RWPE2 (cell line): ENCODE measurements at places on chromosomes 4 and X.

- DNase-seq: no peak
Observed at GRCh38 chr4:53645108-53645507, 53.8 kb upstream of the LNX1 start.

- DNase-seq: no peak
Observed at GRCh38 chr4:80305466-80305865, 30.1 kb upstream of the CFAP299 start.

DNA sequence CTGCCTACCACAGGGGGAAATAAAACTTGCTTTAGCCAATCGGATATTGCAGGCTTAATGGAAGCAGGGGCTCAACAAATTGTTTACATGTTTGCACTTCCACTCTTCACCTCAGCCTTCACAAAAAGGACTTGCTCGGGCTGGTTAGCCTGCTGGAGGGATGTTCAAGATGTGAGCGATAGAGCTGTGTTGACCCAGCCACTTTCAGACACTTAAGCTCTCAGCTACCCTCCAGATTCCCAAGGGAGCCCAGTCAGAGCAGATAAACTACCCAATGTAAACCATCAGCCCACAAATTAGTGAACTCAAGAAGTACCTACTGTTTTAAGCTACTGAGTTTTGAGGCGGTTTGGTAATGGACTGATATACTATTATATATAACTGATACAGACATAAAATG lies 508.4 kb upstream of the FTHL17 start:
- DNase-seq: no peak

DNA sequence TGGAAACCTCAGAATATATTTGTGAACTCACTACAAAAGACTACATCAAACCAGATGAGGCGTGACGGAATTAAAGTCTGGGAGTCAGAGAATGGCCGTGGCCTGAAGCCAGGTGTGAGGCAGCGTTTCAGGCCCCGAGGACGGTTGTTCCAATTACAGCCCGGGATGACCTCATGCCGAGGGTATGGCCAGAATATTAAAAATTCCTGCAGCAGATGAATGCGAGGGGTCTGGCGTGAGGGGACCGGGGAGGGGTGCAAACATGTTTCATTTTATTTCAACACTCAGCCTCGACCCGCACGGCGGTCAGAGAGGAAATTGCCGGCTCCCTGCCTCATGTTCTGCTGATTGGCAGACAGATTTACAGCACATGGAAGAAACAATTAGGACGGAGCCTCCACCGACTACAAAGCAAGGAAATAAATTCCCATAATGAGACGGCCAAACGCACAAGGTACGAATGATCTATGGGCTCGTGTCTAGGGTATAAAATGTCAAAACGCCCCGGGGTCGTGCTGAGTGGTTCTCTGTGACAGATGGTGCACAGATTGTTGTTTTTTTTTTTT lies 289.7 kb downstream of the SHOX start:
- no peak for DNase-seq

GRCh38 chr4:24236532-24236931 lies 346.7 kb upstream of the PPARGC1A start:
- no peak for DNase-seq

DNA sequence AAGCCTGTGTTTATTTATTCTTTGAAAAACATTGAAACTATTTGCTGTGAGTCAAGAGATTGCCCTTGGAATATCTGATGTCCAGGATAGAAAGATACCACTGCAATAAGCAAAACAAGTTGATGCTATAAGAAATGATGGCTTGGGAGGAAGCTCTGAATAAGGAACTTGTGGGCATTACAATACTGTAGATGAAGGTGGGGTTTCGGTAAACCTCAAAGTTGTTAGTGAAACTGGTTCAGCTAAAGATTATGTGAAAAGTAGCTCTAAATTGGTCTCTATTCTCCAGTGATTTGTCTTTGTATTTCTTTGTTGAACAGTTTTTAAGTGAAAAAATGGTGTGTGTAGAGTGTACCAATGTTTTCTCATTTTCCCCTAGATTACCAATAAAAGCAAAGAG lies 128.7 kb downstream of the AKAP4 start:
- DNase-seq: no peak

GRCh38 chr4:112704991-112705845 lies 68.3 kb downstream of the LARP7 start:
- DNase-seq: peak; percentile 59

DNA sequence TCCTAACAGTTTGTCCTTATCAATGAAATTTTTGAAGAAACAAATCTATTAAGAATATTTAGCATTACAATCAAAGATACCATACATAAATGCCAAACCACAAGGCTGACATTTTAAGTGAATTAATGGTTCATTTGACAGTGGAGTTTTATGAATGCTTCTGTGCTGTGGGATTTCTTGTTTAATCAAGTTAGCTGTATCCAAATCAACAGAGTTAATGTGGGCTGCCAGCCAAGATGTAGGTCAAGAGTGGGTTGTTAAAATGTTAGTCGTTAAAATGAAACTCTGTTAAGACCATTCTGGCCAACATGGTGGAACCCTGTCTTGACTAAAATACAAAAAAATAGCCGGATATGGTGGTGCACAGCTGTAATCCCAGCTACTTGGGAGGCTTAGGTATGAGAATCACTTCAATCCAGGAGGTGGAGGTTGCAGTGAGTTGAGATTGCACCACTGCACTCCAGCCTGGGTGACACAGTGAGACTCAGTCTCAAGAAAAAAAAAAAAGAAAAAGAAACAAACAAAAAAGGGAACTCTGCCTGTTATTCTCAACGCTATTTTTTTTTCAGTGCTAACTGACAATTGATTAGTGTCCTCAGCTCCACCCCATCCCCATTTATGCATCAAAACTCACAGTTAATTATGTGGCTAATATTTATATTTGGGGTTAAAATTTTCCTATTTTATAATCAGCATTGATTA lies 20.2 kb downstream of the GPAT3 start:
- no peak for DNase-seq

DNA sequence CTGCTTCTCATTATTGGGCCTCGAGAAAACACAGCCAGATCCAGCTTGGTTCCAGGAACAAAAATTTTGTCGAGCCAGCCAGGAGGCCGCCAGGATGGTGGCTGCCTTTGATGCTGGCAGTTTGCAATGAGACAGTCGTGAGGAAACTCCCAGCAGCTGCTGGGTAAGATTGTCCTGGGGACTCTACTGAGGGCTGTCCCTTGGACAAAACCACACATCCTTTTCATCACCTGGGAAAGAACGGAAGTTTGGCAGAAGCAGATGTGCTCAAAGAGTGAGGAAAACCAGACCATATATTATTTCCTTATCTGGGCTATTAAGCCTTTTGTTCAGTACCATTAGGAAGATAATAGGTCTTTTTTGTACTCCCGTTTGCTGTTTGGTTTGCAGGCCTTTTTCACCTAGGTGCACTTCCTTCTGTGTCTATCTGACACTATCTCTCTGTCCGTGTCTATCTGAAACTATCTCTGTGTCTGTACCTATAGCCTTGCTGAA lies 13.4 kb upstream of the PAPSS1 start:
- no peak for DNase-seq

- peak; percentile 87 for DNase-seq
Observed at GRCh38 chrX:41923211-41923977, at the start of gene CASK. CASK (minus strand) TSS chrX:41923554; CDS start chrX:41922988, 566 bp downstream.

- DNase-seq: no peak
Observed at GRCh38 chrX:28586286-28586685, 960 bp upstream of the IL1RAPL1 start.

DNA sequence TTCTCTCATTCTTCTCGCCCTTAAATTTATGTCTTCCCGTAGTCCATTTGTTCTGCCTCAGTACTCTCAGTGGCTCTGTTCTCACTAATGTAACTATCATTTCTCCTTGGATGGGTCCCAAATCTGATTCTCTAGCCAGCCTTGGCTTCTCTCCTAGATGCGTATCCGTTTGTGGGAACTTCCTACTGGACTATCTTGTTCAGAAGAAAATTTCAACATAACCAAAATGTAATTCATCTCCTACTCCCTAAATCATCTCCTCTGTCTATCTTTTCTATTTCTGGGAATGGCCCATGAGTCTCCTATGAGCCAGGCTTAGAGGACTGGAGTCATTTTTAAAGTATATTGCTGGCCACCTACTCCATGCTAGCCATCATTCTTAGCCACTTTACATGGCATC lies 4.4 kb upstream of the C4orf36 start:
- no peak for DNase-seq

DNA sequence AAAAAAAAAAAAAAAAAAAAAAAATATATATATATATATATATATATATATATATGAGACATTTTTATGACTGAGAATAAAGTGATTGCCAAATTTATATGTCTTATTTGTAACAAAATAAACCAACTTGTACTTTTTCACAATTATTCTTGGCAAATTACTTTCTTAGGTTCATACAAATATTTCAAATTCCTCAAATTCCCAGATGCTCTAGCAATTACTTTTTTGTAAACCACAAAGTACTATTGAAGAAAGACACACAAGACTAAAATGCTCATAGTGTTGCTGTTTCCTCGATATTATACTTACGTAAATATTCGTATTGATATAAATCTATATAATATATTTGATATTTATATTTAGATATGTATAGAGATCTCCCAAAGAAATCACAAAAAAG lies 390.0 kb downstream of the FAT4 start:
- DNase-seq: no peak

GRCh38 chrX:135520022-135520552 lies 373 bp upstream of the INTS6L start:
- no peak for DNase-seq

DNA sequence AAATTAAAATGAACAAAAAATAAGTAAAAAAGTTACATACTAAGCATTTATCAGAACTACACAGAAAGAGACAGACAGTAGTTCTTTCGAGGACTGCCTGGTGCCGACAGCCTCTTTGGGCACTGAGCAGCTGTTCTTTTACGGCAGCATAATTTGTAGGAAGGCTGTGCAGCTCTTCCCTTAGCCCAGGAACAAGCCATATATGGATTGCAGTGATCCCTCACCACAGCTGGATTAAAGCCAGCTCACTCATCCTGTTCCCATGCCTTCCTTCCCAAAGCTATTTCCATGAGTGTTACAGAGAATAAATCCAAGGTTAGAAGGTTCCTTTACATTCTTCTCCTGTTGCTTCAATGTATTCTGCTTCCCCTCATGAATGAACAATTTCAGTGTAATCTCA lies 71.7 kb downstream of the DDX60L start:
- peak; percentile 77 for DNase-seq

DNA sequence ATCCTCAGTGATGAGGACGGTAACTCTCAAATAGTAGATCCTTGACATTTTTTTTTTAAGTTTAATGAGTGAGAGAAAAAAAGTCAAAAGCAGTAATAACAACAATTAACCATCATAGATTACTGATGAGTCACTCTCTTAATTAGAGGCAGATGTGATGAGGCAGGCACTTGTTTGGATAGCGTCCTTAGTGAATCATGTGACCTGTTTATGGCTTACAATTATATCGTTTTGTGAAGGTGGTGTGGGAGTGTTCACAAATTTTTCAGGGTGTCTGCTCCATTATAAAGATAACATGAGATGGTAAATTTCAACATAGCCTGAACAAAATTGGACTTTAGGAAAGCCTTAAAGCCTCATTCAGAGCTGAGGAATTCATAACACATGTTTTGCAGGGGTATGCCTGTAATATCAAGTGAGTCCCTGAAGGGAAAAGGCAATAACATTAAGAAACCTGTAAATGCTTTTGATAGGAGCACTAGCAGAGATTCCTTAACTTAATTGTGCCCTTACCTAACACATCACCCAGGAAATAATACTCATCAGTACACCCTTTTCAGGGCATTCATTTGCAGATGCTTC lies 51.9 kb upstream of the XIAP start:
- no peak for DNase-seq

- no peak for DNase-seq
Observed at GRCh38 chr4:68891678-68892077, 59.9 kb downstream of the UGT2A3 start.

GRCh38 chr4:75035321-75035720 lies 102.4 kb downstream of the PARM1 start:
- no peak for DNase-seq

GRCh38 chrX:144637731-144638130 lies 609.6 kb upstream of the SPANXN1 start:
- DNase-seq: no peak

DNA sequence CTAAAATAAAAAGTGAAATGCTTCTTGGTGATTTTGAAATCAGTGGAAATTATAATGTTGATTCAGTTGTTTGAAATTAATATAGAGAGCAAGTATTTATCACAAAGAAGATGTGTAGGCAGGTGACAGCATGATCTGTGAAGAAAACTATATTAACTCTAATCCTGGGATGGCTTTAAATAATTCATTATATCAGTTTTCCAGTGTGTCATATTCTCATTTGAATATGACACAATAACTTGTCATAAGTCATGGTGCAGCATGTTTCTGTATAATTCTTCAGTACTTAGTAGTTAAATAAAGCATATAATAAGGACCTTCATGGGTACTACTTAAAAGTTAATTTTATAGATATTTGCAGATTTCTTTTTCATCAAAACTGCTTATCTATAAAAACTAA lies 573.6 kb downstream of the INPP4B start:
- DNase-seq: no peak

GRCh38 chr4:6566391-6567190 lies 8.4 kb upstream of the MAN2B2 start:
- DNase-seq: no peak

GRCh38 chr4:148196164-148196563 lies 246.1 kb downstream of the NR3C2 start:
- DNase-seq: no peak

- no peak for DNase-seq
Observed at GRCh38 chrX:46649421-46650260, 76.1 kb downstream of the CHST7 start.

DNA sequence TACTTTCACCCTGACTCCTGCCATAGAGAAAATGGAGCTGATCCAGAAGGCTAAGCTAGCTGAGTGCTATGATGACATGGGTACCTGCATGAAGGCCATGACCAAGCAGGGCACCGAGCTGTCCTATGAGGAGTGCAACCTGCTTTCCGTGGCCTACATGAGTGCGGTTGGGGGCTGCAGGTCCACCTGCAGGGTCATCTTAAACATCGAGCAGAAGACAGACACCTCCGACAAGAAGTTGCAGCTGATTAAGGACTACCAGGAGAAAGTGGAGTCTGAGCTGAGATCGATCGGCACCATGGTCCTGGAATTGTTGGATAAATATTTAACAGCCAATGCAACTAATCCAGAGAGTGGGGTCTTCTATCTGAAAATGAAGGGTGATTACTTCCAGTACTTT lies 438.0 kb downstream of the TMA16 start:
- DNase-seq: no peak

- DNase-seq: no peak
Observed at GRCh38 chr4:187294861-187295260, 571.2 kb upstream of the FAT1 start.

GRCh38 chr4:61195101-61195500 lies 5.0 kb upstream of the ADGRL3 start:
- no peak for DNase-seq

DNA sequence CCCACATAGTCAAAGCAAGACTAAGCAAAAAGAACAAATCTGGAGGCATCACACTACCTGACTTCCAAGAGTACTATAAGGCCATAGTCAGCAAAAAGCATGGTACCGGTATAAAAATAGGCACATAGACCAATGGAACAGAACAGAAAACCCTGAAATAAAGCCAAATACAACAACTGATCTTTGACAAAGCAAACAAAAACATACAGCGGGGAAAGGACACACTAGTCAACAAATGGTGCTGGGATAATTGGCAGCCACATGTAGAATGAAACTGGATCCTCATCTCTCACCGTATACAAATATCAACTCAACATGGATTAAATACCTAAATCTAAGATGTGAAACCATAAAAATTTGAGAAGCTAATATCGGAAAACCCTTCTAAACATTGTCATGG lies 819.3 kb upstream of the FRG1 start:
- DNase-seq: no peak
